Stimulated activated CD4-positive, alpha-beta T cell treated with anti-CD3 and anti-CD28 coated beads, Interleukin-1b, Interleukin-23, amount 100 ng/mL, for 24 hours (primary cell): ENCODE measurements at places on chromosomes 5 and 9.

GRCh38 chr9:2962471-2963172, 118.7 kb upstream of the PUM3 start:
- no peak for DNase-seq

DNA sequence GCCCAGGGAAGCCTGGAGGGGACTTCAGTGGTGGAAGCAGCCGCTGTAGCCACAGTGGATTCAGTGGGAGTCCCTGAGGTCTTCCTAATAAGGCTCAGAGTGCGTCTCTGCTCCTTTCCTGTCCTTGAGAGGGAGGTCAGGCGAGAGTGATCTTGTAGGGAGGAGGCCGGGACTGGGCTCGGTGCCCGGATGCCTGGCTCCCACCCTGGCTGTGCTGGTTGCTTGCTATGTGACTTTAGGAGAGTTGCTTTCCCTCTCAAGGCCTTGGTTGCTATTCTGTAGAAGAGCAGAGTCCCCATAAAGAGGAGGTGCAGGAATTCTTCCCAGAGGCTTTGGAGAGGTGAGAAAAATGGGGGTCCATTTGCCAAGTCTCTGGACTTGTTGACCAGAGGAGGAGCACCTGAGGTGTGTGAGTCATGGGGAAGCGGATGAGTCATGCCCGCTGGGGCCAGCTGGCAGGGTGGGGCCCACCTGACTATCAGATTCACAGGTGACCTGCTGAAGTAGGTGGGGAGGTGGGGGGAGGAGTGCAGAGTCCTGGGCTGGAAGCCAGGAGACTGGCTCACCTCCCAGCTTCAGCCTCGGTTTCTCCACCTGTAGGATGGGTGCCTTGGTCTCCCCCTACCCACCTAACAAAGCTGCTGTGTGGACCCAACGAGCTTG, 13.8 kb downstream of the GSN start:
- no peak for DNase-seq

DNA sequence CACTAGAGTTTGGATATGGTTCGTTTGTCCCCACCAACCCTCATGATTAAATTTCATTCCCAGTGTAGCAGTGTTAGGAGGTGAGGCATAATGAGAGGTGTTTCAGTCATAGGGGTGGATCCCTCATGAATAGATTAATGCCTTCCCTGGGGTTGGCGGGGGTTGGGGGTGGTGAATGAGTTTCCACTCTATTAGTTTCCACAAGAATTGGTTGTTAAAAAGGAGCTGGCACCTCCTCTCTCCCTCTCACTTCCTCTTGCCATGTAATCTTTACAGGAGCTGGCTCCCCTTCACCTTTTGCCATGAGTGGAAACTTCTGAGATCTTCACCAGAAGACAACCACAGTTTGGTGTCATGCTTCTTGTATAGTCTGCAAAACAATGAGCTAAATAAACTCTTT, 333.7 kb downstream of the ENC1 start:
- no peak for DNase-seq

DNA sequence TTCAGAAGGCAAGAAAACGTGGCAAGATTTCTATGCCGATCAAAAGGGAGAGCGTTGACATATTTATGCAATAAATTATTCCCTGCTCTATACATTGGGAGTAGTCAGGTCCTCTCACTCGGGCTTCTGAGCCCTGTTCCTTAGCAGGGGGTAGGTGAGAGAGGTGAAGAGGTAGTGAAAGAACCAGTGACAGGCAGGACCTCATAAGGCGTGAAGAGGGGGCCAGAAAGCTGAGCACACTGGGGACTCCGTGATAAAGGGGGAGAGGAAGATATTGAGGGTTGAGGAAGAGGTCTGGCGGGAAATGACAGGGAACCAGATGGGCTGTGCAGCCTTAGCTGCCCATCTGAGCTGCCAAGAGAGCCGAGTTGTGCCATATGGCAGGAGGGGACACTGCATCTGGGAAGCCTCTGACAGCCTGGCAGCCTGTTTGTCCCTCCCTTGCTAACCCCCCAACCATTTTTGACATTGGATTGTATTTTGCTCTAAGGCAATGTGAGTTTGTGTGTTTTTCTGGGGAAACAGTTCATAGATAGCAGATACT, 782 bp upstream of the CDC20B start:
- no peak for DNase-seq

DNA sequence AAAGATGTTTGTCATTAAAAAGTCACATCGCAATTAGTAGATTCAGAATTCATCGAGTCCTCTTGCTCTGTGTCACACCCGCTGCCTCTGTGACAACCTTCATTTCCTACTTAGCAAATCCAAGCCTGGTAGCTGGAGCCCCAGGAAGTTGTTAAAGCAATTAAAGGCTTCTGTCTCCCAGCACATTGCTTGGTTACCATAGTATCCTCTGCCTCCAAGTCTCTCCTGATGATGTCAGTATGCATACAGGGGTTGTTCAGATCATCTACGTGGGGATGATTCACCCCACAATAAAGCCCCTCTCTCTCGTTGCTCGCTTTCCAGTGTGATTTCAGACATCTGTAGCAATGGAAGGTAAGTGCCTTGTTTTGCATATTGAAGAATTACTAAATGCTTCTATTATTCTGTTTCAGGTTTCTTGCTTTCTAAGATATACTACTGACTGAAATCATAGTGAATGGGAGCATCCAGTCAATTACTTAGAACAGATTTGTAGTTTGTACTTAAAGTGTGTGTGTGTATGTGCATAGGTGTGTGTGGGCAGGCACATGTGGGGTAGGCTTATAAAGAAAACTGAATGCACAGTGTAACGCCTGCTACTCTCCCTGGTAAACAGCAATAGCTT, 52.9 kb downstream of the PAM start:
- no peak for DNase-seq

GRCh38 chr5:115557667-115558387, 13.3 kb upstream of the FEM1C start:
- no peak for DNase-seq

DNA sequence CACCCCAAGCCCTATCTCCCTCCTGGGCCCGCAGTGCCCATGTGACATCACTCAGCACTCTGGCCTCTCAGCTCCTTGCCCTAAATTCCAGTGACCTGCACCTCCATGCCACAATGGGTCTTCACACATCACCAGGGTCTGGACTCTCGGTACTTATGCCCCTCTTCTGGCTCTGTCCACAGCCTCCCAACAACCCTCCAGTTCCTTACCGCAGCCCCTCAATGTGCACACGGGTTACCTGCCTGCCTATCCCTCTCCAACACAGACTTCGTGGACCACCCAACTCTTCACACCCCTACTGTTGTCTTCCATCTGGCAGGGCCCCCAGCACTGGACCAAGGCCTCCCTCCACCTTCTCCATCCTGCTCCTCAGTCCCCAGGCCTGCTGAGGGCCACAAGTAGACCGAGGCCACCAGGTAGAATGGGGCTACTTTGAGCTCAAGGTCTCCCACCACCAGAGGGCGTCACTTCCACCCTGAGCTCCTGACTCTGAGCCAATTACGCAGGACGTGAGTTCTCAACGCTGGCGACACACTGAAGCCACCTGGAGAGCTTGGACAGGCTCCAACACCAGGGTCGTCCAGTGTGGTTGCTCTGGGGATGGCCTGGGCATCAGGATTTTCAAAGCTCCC, 172.1 kb downstream of the GABBR2 start:
- no peak for DNase-seq

GRCh38 chr9:129283705-129284606, 105.9 kb upstream of the IER5L start:
- no peak for DNase-seq

- DNase-seq = no peak
Measured at GRCh38 chr9:132239999-132240840, 78.4 kb downstream of the NTNG2 start.

DNA sequence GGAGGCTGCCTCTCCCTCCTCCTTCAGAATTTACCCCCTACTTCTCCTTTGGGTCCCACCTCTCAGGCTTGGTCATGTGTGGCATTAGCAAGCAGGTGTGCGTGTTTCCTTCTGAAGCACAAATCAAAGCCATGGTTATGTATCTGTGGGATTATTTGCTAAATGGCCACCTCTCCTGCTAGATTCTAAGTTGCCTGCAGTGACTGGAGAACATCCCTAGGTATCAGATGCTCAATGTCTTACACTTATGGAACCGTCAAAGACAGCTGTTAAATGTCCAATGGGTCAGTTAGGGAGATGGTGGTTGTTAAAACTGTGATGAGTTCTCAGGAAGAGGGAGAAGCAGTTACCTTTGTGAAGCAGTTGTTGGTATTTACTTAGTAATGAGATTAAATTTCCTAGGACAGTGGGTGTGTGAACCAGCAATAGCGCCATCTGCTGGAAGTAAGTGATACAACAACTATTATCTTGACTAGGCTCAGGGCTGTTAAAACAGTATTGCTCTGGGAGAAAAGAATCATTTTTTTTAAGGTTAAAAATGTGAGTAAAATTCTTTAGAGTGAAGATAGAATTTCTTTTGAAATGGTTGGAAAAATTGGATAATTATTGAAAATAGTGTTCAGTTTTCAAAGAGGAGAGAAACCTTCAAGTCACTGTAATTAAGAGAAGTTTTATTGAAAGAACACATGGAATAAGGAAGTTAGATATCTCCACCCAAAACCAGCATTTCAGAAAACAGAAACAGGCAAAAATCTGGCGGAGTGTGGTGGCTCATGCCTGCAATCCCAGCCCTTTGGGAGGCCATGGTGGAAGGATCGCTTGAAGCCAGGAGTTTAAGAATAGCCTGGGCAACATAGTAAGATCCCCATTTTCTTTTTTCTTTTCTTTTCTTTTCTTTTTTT, 71.3 kb downstream of the TMC1 start:
- peak; percentile 11 for DNase-seq

GRCh38 chr5:87339986-87340385, 72.3 kb downstream of the RASA1 start:
- no peak for DNase-seq

DNA sequence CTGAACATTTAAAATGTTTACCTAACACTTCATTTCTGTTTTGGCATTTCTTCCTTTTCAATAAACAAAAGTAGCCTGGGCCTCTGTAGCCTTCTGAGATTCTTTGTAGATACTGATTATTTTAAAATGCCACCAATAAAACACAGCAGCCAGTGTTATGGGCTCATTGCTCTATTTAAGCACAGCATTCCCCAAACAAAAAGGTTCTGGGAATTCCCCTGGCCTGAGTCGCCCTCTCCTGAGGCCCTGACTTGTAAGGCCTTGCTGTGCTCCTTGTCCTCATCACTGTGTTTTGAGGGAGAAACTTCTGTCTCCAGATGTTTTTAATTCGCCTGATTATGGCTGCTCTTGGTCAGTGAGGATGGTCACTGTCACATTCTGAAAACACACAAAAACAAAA, 33.0 kb upstream of the CTXN3 start:
- no peak for DNase-seq

DNA sequence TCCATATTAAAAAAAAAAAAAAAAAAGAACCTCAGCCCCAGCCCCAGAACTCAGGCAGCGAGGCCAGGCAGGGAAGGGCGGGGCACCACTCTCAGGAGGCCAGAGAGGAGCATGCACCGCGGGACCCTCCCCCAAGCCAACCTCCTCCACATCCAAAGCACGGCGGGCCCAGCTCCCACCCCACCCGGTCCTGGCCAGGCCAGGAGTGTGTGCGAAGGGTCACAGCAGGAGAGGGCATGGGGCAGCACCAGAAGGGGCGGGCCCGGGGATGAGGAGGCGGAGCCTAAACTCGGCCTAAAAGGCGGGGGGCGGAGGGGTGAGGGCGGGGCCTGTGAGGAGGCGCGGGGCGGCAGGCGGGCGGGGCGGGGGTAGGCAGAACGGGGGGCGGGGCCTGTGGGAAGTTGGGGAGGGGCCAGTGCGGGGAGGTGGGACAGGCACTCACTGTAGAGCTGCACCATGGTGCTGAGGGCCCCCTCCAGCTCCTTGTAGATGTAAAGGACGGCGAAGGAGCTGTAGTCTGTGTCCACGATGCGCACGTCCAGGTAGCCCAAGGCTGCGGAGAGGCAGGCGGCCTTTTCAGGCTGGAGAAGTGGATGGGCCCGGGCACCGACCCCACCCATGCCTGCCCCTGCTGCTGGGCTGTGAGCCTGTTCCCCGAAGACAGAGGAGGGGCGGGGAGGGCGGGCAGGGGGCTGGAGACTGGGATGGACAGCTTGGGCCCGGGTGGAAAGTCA, 1.2 kb downstream of the LCN15 start:
- no peak for DNase-seq

DNA sequence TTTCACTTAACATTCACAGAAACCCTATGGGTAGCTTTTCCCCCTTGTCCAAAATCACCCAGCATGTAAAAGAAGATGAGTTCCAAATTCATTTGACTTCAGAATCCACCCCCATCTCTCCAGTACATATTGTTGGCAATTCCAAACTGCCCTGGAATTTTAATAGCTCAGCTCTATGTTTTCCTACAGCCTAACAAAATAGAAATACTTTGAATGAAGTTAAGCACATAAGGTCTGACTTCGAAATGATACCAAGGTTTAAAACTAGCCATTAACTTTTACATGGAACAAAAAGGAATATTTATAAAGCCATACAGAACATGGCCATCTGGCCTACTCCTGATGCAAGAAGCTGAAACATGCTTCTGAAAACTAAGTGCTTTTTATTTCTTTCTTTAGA, 634.3 kb downstream of the PDE4D start:
- no peak for DNase-seq

- DNase-seq = no peak
Measured at GRCh38 chr5:57613741-57614140, 131.1 kb upstream of the ACTBL2 start.

- no peak for DNase-seq
Measured at GRCh38 chr9:120236596-120236995, 343.4 kb downstream of the CDK5RAP2 start.

- no peak for DNase-seq
Measured at GRCh38 chr9:92297611-92298010, 4.1 kb upstream of the IARS1 start.

DNA sequence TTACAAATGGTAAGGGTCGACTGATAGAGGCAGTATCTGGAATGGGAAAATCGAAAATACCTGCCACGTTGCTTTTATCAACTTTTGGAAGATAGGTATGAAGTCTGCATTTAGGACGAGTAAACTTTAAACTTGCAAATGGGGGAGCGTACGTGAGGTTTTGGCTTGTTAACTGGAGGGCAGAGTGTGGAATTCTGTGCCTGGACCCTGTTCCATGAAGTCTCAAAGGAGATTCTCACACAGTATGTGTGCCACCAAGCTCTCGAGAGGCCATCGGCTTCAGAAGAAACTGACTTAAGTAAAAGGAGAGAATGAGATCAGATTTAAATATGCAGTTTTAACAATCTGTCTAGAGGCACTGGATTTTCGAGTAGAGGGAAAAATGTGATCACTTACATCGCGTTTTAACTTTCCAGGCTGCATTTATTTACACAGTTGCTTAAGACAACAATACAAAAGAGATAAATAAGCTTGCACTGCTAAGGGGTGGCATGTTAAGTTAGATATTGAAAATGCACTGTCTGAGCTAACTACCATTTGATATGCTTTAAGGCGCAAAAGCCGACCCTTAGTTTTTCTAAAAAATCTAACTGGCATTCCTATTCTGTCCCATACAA, 401.6 kb downstream of the EBF1 start:
- DNase-seq = no peak

GRCh38 chr9:128429513-128430086, 8.9 kb downstream of the CERCAM start:
- no peak for DNase-seq
